ENCODE measurements at places on chromosomes 5 and 9. TPM values are rescaled to one million over a fixed set of nuclear protein-coding genes. Genes with fewer than 3 reads are reported as not detected.

DNA sequence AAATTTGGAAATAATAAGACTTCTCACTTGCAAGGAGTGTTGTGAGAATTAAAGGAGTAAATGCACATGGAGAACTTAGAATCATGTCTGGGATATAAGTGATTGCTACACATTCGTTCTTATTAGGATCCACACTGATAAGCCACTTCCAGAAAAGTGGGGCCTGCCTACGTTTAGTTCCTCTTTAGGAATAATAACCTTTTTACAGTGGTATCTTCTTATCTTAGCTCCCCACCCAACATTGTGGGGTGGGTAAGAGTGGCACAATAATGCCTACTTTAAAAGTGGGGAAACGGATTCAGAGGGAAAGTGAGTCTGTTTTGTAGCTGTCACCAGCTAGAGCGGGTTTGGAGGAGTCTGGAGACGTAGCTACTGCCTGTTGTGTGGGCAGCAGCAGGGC lies 16.0 kb downstream of the DOCK2 start:
- no peak overlapping the region for H3K4me3 ChIP-seq
- no peaks in the 10 kb centered on the region for H3K36me3 ChIP-seq
- H3K27me3 ChIP-seq, result no peaks in the 10 kb centered on the region
- no peak overlapping the region for H3K27ac ChIP-seq
- H3K4me1 ChIP-seq, result peaks cover 13% of the 10 kb centered on the region
- no peak for DNase-seq

DNA sequence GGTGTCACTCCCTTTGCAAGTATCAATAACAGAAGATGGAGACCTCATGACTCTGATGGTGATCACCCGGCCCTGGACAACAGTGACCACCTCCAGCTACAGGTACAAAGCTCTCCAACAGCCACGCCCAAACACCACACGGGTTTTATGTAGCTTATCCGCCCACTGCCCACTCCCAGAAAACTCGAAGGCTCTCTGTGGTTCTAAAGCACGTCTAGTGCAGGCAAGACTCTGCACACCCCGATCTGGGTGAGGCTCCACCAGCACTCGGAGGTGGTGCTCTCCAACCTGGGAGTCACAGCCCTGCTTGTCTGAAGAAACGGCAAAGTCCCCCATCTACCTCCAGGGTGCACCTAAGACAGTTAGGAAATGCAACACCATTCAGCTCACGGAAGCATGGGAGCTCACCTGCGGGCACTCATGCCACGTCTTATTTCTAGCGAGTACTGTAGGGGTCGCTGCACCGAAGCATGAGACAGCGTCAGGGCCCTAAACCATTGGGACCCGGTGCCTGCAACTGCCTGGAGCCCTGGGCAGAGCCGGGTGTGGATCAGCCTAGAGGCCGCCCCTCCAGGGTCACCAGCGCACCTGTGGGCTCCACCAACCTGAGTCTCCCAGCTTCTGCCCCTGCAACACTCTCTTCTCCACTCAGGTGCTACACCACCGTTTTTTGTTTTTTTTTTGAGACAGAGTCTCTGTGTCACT lies 58.1 kb upstream of the ZNF354A start:
- no peaks in the 10 kb centered on the region for H3K36me3 ChIP-seq
- H3K4me1 ChIP-seq, result peaks cover 23% of the 10 kb centered on the region
- H3K27ac ChIP-seq, result no peak overlapping the region
- no peaks in the 10 kb centered on the region for H3K27me3 ChIP-seq

DNA sequence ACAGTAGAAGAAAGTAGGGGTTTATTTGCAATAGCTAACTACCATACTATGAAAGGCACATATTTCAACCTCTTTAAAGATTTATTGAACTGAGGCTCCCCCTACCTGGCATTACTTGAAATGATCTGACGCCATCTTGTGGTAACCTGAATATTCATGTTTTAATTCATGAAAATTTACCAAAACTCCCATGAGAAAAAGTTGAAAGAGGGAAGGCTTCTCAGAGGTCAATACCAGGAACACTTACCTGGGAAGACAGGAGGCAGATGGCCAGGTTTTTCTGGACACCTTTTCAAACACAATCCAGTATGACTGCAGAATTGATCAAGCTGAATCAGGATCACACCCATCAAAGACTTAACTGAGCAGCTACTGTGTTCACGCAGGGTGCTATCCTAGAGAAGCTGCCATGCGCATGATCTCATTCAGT lies 9.4 kb downstream of the PRELID2 start:
- DNase-seq, result no peak
- H3K4me1 ChIP-seq, result no peaks in the 10 kb centered on the region
- H3K4me3 ChIP-seq, result no peak overlapping the region
- no peak overlapping the region for H3K27ac ChIP-seq

- no peak for DNase-seq
- no peak overlapping the region for H3K4me3 ChIP-seq
- no peaks in the 10 kb centered on the region for H3K36me3 ChIP-seq
- no peak overlapping the region for H3K27ac ChIP-seq
- H3K27me3 ChIP-seq, result no peaks in the 10 kb centered on the region
Measured at GRCh38 chr9:106468431-106468830, 394.5 kb upstream of the ZNF462 start.

- no peaks in the 10 kb centered on the region for H3K36me3 ChIP-seq
- DNase-seq, result no peak
- H3K27me3 ChIP-seq, result no peaks in the 10 kb centered on the region
- no peak overlapping the region for H3K27ac ChIP-seq
- H3K4me1 ChIP-seq, result no peaks in the 10 kb centered on the region
Measured at GRCh38 chr5:64201996-64202395, 36.4 kb downstream of the RNF180 start.

- no peaks in the 10 kb centered on the region for H3K36me3 ChIP-seq
- DNase-seq, result no peak
- H3K27me3 ChIP-seq, result no peaks in the 10 kb centered on the region
- H3K4me3 ChIP-seq, result no peak overlapping the region
Measured at GRCh38 chr5:159377653-159378052, 47.4 kb upstream of the IL12B start.

- no peak for DNase-seq
- no peaks in the 10 kb centered on the region for H3K27me3 ChIP-seq
- H3K36me3 ChIP-seq, result no peaks in the 10 kb centered on the region
Measured at GRCh38 chr9:129455151-129455995, 165.5 kb downstream of the C9orf50 start.

- peaks cover 69% of the 10 kb centered on the region for H3K4me1 ChIP-seq
- peaks cover 15% of the 10 kb centered on the region for H3K36me3 ChIP-seq
- DNase-seq, result no peak
- H3K4me3 ChIP-seq, result no peak overlapping the region
Measured at GRCh38 chr5:177492841-177493240, 4.6 kb downstream of the PDLIM7 start.

SERINC5 gene
- 38.9 TPM for total RNA-seq

IFNB1 gene
- total RNA-seq, result not detected

NINJ1 gene
- 61.3 TPM for total RNA-seq
